ENCODE measurements at places on chromosomes 16 and 17. TPM values are rescaled to one million over a fixed set of nuclear protein-coding genes. Genes with fewer than 3 reads are reported as not detected.

The SLFN5 gene
- 14.9 TPM for polyA plus RNA-seq

The RNF43 gene
- not detected for polyA plus RNA-seq

The SLC38A8 gene
- polyA plus RNA-seq: 0.37 TPM

The CDH3 gene
- 1.2 TPM for polyA plus RNA-seq

The C17orf78 gene
- polyA plus RNA-seq: not detected

The RPUSD1 gene
- polyA plus RNA-seq: 10.5 TPM

The SLC16A13 gene
- 1.8 TPM for polyA plus RNA-seq

The FBXL16 gene
- polyA plus RNA-seq: 0.37 TPM

The CD300LB gene
- polyA plus RNA-seq: 0.70 TPM

The STAC2 gene
- 0.09 TPM for polyA plus RNA-seq

The KCNG4 gene
- not detected for polyA plus RNA-seq

The SF3B3 gene
- polyA plus RNA-seq: 45.1 TPM

The TPPP3 gene
- 16.8 TPM for polyA plus RNA-seq

The TK1 gene
- polyA plus RNA-seq: 6.6 TPM

The KRTAP4-3 gene
- polyA plus RNA-seq: not detected

The UTS2R gene
- polyA plus RNA-seq: not detected

The SMIM36 gene
- not detected for polyA plus RNA-seq

The SEPTIN12 gene
- not detected for polyA plus RNA-seq

The ADGRG3 gene
- 15.7 TPM for polyA plus RNA-seq

The ARHGDIG gene
- polyA plus RNA-seq: 4.1 TPM

The GUCY2D gene
- polyA plus RNA-seq: 0.04 TPM

The SCGB1C2 gene
- not detected for polyA plus RNA-seq

The NUP93 gene
- 32.1 TPM for polyA plus RNA-seq

The CD300E gene
- polyA plus RNA-seq: 1.3 TPM

The DHRS7C gene
- polyA plus RNA-seq: not detected

The TIMM22 gene
- polyA plus RNA-seq: 9.0 TPM

The ITGA2B gene
- polyA plus RNA-seq: 0.35 TPM

The TNFRSF17 gene
- polyA plus RNA-seq: not detected

The RPH3AL gene
- 19.7 TPM for polyA plus RNA-seq
